ENCODE measurements at places on chromosomes 11 and 22. TPM values are rescaled to one million over a fixed set of nuclear protein-coding genes. Genes with fewer than 3 reads are reported as not detected.

- DNase-seq: no peak
Observed at GRCh38 chr11:58919561-58919960, 19.7 kb upstream of the GLYATL1 start.

GRCh38 chr11:99352642-99353041, 331.9 kb downstream of the CNTN5 start:
- no peak for DNase-seq

DNA sequence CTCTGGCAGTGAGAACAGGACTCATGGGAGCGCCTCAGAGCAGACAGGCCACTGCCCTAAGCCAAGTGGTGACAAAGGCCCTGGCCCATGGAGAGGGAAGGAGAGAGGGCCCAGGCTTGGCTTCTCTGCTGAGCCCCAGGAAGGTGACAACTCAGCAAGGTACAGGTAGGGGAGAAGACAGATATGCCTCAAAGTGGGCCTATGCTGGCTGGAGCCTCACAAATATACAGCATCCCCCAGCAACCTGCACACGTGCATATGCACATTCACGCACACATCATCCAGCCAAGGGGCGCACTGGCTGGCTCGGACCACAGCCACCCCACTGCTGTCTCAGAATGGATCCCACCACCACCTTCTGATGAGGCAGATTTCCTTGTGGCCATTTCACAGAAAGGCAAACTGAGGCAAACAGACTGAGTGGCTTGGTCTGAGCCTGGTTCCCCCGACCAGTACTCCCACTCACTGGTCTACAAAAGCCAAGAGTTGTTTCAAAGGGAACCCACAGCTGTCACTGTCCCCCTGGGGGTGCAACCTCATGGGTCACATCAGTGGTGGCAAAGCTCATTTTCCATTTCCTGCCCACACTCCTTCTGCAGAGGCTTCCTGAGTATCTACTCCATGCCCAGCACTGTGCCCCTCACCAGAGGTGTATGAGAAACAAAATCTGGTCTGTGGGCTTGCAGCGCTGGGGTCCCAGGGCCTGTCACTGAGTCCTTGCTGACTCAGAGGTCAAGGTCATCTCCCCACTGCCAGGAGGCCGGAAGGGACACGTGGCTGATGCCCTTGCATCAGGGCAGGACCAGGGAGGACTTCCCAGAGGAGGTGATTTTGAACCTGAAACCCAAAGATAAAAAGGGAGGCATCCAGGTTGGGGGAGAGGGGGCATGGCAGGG, 67.3 kb upstream of the PRR5 start:
- DNase-seq: no peak

DNA sequence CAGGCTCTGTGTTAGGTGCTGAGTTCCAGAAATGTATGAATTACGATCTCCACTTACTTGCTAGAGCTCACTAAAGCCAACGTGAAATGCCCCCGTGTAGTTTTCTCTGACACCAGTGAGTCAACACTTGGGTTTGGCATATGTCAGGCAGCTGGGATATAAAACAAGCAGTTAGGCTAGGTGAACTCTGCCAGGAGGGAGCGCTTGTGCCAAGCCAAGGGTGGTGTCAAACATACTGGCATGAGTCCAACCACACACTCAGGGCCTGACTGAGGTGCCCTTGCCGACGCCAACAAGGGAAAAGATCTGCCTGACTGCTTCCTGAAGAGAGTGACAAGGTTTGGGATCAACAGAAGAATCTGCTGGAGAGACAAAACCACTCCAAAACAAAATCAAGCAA, 167.8 kb upstream of the NARS2 start:
- DNase-seq: no peak

GRCh38 chr11:108148556-108148955, 27.2 kb downstream of the ACAT1 start:
- DNase-seq: no peak

DNA sequence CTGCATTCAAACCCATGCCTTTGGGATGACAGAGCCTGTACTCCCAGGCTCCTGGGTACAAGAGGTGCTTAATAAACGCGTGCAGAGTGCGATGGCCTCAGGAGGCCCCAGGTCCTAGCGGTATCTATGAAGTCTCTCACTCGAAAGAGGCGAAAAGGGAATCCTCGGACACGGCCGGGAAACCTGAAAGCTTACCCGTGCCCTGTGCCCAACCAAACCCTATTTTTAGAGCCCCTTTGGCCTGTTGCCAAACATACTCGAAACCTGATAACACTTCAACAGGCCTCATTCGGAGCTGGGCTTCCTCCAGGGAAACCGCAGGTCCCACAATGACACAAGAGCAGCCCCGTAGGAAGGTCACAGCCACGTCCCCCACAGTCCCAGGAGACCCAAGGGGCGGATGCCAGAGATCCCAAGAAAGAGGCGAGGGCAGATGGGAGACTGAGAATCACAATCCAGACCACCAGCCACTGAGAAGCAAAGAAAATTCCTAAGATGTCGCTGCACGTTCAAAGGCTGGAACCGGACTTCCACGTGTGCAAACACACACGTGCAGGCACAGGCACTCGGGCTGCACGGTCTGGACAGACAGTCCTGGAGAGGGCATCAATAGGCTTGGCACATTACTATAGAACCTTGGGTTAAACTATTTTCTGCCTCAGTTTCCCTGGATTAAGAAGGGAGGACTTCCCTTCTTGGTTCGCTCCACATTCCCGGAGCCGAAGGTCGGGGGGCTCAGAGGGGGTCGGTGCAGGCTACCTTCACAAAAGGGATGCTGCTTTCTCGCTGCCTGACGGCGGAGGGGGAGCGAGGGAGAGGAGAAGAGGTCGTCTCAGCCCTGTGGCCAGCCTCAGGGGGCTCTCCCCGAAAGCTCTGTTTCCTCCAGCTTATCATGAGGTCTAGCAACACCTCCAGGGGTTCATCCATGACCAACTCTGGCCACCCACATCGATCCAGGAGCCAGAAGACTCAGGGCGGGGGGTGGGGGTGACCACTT, 8.2 kb downstream of the PDGFB start:
- no peak for DNase-seq

The GLYATL2 gene
- total RNA-seq: not detected
